Suppressor macrophage (primary cell): ENCODE measurements at places on chromosomes 6 and 20.
A peak's percentile ranks its signal among the peaks of the same experiment; 100 is the strongest.

- no peak for DNase-seq
Observed at GRCh38 chr6:19895866-19896692, 58.9 kb downstream of the ID4 start.

- no peak for DNase-seq
Observed at GRCh38 chr6:37074053-37074827, 68.8 kb downstream of the FGD2 start.

- no peak for DNase-seq
Observed at GRCh38 chr6:10272591-10272990, 142.3 kb downstream of the TFAP2A start.

- no peak for DNase-seq
Observed at GRCh38 chr6:6694825-6695624, 106.5 kb downstream of the LY86 start.

DNA sequence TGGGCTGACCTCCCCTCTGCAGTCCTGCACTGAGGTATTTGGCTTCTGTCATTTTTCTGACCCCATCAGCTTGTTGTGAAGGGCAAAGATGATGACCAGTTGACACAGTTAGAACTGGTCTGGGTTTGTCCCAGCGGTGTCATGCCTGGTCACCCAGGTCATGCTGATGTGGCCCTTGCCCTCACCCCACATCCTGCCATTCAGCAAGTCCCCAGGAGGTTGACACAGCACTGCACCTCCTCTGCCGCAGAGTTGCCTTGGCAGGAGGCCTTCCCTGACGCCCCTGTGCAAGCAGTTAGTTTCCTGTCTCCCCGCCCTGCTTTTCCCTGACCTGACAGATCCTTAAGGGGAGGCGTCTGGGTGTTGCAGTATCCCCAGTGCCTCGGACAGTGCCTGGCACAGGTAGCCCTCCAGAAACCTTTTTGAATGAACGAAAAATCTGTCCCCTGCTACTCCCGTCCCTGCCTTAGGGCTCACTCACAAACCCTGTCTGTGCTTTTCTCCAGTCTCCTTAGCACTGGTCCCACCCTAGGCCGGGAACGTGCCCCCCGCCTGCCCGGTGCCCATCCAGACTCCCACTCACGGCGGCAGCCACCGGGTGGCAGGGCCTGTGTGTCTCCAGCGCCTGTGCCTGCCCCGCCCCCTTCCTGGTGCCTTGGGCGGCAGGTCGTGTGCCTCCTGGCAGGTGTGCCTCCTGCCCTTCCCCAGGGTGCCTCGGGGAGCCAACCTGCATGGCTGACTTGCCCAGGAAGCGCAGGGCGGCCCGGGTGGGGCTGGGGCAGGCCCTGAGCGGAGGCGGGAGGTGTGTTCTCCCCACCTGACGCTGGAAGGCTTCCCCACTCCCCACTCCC lies 146.3 kb upstream of the RNF24 start:
- peak; percentile 21 for DNase-seq

DNA sequence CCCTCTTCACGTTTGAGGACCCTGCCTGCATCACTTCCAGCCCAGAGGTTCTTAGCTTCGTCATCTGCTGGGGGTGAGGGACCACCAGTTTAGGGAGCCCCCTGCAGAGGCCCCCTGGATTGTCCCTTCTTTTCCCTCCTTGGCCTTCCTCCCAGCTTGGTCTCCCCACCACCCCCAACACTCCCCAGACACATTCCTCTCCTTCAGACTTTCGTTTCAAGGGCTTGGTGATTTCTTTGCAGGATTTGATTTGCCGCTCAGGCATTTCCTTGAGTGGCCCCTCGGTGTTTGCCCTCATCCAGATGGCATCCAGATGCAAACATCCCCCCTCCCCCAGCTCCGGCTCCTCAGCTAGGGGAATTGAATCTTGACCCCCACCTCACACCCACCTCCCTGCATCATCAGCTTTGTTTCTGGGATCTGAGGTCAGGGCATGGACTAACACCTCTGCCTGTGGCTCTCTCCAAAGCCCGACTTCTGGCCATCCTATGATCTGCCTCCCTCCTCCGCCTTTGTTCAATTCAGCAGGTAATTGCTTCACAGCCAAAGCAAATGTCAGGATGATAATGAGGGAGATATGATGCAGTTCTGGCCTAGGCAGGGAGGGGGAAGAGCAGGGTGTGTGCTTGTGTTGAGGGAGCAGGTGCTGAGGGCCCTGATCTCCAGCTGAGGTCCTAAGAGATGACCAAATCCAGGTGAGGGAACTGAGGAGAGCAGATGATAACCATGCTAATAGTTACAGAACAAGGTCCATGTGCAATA lies 141.5 kb downstream of the VEGFA start:
- no peak for DNase-seq

- DNase-seq = no peak
Observed at GRCh38 chr6:37979392-37980221, 160.1 kb downstream of the ZFAND3 start.

DNA sequence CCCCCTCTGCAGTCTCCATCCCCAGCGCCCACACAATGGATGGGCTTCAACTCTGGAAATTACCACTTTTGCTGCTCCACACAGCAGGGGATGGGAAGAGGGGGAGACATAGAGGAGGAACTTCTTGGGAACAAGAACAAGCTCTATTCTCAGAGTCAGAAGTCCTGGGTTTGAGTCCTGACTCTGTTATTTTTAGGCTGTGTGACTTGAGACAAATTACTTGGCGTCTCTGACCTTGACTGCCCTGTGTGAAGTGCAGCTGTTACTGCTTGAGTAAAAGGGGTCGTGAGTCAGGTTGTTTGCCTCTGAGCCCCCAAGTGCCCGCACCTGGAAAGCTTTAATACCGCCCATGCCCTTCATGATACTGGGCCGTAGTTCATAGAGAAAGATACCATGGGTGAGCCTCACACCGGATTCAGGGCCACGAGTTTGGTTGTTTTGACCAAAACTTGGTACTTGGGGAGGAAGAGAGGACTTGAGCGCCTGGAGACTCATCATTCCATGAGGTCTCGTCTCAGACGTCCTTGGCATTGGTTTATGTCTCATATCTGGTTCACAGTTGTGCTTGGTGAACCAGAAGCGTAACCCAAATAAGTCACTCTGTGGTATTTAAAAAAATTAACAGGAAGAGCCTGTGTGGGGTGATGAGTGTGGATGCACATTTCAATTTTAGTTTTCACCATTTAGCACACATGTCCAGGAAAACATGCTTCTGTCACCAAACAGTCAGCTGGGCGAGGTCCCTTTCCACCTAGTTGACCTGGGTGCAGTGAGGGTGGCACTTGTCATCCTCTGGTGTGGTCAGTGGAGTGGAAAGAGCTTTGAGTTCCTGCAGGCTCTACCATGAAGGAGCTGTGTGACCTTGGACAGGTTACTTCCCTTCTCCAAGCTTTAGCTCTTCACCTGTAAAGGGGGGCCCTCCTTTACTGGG lies 75.6 kb downstream of the CDC5L start:
- DNase-seq = no peak

- no peak for DNase-seq
Observed at GRCh38 chr6:116145803-116146675, 20.1 kb upstream of the COL10A1 start.

DNA sequence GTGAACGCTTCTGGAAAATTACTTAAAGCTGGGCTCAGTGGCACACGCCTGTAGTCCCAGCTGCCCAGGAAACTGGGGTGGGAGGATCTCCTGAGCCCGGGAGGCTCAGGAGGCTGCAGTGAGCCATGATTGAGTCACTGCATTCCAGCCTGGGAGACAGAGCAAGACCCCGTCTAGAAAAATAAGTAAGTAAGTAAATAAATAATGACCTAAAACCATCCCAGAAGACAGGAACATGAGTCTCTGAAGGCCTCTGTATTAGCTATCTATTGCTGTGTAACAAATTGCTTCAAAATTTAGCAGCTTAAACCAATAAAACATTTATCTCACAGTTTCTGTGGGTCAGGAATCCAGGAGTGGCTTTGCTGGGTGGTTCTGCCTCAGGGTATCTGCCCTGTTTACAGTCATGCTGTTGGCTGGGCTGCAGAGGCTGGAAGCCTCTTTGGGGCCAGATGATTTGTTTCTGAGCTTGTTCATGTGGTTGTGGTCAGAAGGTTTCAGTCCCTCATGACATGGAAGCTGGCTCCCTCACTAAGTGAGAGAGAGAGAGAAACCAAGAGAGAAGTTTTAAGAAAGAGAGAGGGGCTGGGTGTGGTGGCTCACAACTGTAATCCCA lies 48.4 kb upstream of the NCOA3 start:
- DNase-seq = peak; percentile 32

DNA sequence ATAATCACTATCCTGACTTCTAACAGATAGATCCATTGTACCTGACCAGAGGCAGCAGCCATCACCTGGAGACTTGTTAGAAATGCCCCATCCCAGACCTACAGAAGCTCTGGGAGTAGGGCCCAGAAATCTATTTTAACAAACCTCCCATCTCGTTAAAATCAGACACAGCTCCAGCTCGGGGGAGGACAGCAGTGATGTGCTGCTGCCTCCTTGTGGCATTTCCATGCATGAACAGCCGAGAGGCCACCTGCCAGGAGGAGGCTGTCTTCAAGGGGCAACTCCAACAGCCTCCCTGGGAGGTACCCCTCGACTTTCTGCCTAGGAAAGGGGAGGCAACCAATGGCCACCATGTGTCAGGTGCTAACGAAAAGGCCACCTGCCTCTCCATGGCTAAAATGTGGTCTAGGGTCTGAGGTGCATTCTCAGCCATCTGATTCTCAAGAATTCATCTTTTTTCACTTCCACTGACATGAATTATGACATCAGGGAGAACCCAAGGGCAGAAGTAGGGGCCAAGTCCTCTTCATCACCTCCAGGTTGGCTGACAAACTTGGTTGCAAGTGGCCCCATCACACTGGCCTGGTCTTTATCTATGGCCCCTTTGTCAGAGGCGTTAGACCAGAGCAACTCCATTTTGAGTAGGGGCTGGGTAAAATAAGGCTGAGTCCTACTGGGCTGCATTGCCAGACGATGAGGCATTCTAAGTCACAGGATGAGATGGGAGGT lies 12.2 kb upstream of the KCNK15 start:
- DNase-seq = peak; percentile 60

GRCh38 chr6:89045576-89045975 lies 35.0 kb upstream of the PNRC1 start:
- no peak for DNase-seq

GRCh38 chr20:22799687-22800086 lies 215.3 kb upstream of the FOXA2 start:
- DNase-seq = no peak

GRCh38 chr20:4127344-4127743 lies 112.0 kb upstream of the RNF24 start:
- no peak for DNase-seq
